ENCODE measurements at places on chromosomes 11 and 22.
A peak's percentile ranks its signal among the peaks of the same experiment; 100 is the strongest.

DNA sequence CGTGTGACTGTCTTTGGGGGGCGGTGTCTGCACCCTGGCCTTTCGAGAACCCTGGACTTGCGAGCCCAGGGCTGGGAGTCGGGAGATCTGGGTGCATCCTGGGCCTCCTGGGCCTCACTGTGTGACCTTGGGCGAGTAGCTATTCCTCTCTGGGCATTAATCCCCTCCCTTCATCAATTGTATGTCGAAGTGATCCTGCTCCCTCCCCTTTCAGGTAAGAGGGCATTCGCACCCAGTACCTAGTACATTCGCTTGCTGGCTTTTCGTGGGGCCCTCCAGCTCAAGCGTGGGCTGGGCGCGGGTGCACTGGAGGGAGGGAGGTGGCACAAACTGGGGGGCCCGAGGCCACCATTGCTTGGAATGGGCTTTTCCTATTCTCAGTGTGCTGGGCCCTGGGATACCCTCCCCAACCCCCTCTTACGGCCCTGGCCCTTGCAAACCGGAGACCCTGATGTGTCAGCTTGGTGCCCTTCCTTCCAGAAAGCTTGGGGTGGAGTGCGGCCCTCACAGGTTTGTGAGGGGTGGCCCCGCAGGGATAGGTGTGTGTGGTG lies 530 bp downstream of the USP35 start:
- DNase-seq: no peak

DNA sequence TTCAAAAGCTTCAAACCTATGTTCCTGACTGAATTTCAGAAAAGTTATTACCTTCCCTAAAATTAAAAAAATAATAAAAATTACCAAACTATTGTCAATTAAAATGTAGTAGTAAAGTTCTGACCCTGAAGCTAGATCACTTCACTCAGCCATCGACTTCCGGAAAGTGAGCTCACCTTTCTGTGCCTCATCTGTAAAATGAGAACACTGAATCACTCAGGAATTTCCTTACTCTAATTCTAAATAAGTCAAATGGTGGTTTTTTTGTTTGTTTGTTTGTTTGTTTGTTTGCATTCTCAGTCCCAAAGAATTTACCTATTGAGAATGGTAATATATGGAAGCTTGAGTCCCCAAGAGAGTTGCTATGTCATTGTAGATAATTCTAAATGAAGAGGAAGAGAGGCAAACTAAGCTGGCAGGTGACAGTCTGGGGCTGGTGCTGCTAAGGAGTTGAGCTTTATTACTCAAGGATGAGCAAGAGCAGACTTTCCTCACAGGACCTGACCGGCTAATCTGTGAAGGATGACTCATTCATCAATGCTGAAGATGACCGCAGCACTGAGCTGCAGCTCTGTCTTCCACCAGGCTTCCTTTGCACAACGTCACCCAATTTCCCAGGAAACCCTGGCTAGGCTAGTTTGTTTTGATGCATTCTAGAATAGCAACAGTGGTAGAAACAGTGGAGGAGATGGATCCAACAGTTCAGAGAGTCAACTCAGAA lies 248.8 kb downstream of the RAB38 start:
- DNase-seq: peak; percentile 53

- no peak for DNase-seq
Measured at GRCh38 chr11:47516155-47516554, 36.8 kb downstream of the CELF1 start.

- no peak for DNase-seq
Measured at GRCh38 chr11:113022262-113022661, 61.0 kb downstream of the NCAM1 start.

- no peak for DNase-seq
Measured at GRCh38 chr22:38774496-38775166, 18.8 kb upstream of the SUN2 start.

- DNase-seq: no peak
Measured at GRCh38 chr11:62708793-62709192, 1.3 kb downstream of the GNG3 start.

GRCh38 chr22:46538814-46539160 lies 1.4 kb upstream of the CELSR1 start:
- DNase-seq: no peak

DNA sequence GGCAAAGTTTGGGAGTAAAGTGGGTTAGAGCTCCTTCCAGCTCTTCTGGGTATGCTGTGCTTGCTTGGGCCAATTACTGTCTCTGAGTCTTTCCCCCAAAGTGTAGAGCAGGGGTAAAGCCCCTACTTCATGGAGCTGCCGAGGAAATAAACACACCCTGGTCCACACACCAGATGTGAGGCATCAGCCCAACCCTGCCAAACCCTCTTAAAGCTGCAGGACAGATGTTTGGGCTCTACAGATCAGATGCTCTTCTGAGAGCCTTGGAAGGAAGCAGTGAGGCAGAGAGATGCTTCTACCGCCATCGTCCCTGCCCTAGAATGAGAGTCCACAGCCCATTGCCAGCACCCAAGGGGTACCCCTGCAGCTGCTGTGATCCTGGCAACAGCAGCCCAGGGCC lies 64.7 kb downstream of the ELFN2 start:
- no peak for DNase-seq

GRCh38 chr11:125163431-125164063 lies 1.0 kb upstream of the PKNOX2 start:
- DNase-seq: no peak

GRCh38 chr22:25697181-25697664 lies 44.8 kb upstream of the MYO18B start:
- no peak for DNase-seq

DNA sequence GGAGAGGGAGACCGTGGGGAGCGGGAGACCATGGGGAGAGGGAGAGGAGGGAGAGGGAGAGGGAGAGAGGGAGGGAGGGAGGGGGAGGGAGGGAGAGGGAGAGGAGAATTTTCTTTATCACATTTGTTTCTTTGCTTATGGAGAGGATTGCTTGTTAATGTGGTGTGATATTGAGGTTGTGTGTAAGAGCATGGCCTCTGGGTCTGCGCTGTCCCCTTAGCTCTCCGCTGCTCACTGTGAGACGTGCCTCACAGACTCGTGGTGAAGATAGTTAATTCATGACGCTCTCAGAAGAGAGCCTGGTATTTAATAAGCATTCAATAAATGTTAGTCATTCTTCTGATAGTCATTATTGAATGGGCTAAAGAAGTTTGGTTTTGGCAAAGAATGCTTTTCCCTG lies 26.2 kb downstream of the PPFIA1 start:
- no peak for DNase-seq

- DNase-seq: no peak
Measured at GRCh38 chr11:93329936-93330445, 551 bp upstream of the DEUP1 start.

DNA sequence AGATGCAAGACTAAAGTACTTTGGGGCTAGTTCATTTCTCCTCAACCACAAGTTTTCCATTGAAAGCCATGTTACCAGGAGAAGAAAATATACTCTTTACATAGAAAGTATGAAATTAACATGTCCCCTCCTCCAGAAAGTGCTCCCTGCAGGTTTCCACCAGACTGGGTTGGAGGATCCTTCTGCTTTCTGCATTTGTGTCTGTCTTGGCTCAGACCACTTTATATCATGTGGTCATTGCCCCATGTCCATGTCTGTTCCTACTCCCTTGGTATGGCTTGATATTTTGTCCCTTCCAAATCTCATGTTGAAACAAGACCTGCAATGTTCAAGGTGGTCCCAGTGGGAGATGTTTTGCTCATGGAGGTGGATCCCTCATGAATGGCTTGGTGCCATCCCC lies 28.4 kb upstream of the ACER3 start:
- DNase-seq: no peak

DNA sequence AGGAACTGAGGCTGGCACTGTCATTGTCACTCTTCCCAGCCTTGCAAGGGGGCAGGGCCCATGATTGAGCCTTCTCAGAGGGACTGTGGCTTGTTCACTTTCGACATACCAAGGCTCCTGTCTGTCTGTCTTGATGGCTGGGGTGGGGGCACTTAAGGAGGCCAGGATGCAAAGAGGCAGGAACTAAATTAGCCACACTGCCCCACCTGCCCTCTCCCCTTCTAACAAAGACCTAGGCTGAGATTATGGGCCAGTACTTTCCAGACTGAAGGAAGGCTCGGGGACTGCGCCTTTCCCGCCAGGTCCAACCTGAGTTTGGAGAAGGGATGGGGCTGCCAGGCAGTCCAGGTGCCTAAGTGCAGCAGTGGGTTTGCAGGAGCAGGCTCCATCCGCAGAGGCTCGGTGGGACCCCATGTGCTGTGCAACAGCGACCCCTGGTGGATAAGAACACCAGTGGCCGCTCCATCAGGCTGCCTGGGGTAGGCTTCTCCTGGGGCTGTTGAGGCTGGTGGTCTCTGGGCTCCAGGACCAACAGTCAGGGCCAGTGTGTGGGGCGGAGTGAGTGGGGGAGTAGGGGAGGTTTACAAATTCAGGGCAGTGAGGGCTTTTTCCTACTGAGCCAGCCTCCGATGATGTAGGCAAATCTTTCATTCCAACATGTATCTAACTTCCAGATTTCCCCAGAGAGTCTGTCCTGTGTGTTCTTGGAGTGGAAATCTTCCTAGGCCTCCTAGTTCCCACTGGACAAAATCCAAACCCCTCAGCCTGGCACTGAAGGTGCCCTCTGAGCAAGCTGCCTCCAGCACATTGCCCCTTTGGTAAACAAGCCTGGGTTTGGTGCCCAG lies 93.9 kb downstream of the INSC start:
- DNase-seq: peak; percentile 57
